Cerebellar nuclear complex (tissue), 1 donor: ENCODE measurements at places on chromosomes 2 and 18.

- DNase-seq: no peak
These were observed 623.3 kb upstream of the LRRTM4 start for GRCh38 chr2:78145395-78145996.

- DNase-seq: no peak
These were observed 31.7 kb upstream of the TTC32 start for GRCh38 chr2:19933351-19933981.

DNA sequence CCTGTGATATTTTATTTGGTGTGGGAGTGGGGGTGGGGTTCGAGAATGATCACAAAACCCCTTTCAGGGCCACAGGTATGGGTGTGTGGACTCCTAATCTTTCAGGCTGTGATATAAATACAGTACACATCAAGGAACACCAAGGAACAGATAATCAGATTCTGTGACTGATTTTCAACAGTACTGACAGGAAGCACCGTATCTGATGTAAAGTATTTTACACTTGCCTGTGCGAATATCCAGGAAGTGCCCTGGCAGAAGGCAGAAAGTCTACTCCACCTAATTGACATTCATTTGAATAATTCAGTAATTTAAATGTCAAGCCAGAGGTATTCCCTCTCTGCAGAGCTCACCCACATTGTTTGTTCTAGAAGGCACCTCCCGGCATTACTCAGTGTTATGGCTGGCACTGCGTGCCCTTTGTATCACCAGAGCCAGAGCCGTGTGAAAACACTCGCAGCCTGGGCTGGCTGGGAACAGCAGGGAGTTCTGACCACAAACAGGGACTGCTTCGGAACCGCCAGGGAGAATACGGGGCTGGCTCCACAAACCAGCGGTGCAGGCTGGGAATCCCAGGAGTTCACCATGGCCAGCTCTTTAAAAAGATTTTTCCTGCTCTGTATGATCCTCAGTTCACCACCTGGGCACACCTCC is 91.8 kb downstream of the ACVR1 start:
- DNase-seq: no peak

DNA sequence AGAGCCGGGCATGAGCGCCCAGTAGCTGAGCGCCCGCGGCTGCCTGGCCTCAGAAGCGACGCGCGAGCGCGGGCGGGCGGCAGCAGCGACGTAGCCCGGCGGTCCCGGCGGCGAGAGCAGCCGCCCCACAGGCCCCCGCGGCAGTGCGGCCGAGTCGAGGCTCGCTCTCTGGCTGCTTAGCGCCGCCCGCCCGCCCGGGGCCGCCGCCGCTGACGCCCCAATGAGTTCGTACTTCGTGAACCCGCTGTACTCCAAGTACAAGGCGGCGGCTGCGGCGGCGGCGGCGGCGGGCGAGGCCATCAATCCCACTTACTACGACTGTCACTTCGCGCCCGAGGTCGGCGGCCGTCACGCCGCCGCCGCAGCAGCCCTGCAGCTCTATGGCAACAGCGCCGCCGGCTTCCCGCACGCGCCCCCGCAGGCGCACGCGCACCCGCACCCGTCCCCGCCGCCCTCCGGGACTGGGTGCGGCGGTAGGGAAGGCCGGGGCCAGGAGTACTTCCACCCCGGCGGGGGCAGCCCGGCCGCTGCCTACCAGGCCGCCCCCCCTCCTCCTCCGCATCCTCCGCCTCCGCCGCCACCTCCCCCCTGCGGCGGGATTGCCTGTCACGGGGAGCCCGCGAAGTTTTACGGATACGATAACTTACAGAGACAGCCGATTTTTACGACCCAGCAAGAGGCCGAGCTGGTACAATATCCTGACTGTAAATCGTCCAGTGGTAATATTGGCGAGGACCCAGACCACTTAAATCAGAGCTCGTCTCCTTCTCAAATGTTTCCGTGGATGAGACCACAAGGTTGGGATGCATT is 847 bp downstream of the HOXD8 start:
- DNase-seq: no peak

GRCh38 chr2:95091885-95092555 is 29.6 kb downstream of the MRPS5 start:
- no peak for DNase-seq

- no peak for DNase-seq
These were observed 42.1 kb downstream of the IMPA2 start for GRCh38 chr18:12023375-12023774.

- no peak for DNase-seq
These were observed 258.7 kb upstream of the HS6ST1 start for GRCh38 chr2:128577141-128577930.

- DNase-seq: no peak
These were observed 66.8 kb downstream of the CRACDL start for GRCh38 chr2:98869272-98869641.

- no peak for DNase-seq
These were observed 14.2 kb upstream of the MALT1 start for GRCh38 chr18:58657081-58657480.

DNA sequence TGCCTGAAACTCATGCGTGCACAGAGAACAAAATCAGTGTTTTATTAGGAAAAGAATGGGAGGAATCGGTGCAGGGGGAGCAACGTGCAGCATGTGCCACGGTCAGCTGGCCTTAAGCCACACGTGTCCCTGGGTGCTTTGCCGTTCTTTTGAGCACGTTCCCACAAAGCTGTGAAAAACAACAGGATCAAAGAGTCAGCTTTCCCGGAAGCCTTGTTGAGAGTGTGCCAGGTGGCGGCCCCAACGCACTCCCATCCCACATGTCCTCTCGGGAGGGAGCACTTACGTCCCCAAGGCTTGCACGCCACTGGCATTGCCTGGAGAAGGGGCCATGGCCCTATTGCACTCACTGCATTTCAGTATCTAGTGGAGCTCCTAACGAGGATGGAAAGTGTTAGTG is 511.2 kb downstream of the EIPR1 start:
- DNase-seq: no peak

DNA sequence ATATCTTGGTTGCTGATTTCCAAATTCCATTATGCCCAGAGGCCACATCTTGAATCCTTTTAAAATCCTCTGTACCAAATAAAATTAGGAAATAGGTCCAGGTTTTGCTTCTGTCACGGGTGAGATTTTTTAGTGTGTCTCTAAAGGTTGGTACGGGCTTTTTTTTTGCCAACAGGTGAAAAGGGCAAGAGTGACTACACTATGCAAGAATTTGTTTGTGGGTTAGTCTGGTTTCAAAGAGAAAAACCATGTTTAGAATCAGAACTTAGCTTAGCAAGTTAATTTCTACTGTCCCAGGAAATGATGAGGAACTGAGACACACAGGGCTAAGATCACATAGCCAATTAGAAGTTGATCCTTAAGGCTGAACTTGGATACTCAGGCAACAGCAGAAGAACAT is 41.7 kb downstream of the POLR1A start:
- no peak for DNase-seq

DNA sequence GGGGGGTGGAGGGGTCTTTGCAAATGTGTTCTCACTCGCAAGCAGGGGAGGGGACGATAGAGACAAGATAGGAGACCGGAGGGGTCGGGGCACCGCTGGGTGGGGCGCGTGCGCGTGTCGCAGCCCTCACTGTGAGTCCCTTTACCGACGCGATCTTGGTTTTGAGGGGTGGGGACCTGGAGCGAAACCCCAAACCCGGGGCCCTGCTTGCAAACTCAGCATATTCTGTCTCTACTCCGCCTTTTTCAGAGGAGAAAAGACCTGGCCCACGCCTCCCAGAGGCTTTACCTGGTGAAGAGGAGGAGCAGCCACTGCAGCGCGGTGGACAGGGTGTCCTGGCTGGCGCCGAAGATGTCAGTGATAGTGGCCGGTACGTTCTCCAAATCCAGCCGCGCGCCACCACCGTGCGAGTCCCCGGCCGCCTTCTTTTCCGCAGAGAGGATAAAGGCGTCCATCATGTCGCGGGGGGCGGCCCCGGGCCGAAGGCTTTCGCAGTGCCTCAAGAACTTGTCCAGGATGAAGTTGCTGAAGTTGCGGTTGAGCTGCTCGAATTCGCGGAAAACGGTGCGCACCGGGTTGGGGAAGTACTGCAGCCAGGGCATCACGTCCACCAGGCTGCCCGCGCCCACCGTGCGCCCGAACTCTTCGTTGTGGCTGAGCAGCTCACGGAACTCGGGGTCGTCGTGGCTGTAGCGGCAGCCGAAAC is 1.7 kb downstream of the CYP1B1 start:
- DNase-seq: no peak

DNA sequence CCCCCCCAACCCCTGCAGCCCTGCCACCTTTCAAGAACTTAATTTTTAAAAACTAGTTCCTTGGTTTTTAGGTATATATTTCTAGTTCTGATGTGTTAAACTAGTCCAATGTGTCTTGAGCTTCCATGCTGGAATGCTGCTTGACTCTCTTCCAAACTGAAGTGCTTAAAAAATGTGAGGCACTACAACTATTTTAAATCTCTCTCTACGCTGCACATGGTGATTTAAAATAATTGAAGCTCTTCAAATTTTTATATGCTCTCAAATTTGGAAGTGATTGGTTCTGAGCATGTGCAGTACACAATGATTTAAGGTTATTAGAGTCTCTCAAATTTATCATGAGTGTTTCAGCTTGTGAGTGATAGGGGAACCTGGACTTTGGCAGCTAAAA is 192.6 kb upstream of the ZEB2 start:
- no peak for DNase-seq

DNA sequence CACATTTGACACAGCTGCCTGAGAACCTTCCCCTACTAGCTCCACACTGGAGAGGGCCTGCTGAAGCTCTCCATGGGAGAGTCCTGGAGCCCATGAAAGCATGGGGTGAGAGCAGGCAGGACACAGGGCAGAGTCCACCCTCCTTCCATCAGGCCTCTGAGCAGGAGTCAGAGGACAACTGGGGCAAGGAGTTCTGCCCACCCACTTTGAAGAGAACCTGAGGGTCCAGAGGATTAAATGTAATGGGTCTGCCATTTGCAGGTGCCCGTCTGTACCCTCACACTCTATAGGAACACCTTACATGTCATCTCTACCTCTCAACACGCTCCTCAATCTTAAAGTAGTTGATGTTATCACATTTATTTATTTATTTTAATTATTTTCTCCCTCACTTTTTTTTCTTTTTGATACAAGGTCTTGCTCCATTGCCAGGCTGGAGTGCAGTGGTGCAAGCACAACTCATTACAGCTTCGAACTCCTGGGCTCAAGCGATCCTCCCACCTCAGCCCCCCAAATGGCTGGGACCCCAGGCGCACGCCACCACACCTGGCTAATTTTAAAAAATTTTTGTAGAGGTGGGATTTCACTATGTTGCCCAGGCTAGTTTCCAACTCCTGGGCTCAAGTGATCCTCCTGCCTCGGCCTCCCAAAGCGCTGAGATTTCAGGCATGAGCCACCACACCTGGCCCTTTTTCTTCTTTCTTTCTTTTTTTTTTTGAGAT is 10.2 kb downstream of the ADRA2B start:
- DNase-seq: no peak

DNA sequence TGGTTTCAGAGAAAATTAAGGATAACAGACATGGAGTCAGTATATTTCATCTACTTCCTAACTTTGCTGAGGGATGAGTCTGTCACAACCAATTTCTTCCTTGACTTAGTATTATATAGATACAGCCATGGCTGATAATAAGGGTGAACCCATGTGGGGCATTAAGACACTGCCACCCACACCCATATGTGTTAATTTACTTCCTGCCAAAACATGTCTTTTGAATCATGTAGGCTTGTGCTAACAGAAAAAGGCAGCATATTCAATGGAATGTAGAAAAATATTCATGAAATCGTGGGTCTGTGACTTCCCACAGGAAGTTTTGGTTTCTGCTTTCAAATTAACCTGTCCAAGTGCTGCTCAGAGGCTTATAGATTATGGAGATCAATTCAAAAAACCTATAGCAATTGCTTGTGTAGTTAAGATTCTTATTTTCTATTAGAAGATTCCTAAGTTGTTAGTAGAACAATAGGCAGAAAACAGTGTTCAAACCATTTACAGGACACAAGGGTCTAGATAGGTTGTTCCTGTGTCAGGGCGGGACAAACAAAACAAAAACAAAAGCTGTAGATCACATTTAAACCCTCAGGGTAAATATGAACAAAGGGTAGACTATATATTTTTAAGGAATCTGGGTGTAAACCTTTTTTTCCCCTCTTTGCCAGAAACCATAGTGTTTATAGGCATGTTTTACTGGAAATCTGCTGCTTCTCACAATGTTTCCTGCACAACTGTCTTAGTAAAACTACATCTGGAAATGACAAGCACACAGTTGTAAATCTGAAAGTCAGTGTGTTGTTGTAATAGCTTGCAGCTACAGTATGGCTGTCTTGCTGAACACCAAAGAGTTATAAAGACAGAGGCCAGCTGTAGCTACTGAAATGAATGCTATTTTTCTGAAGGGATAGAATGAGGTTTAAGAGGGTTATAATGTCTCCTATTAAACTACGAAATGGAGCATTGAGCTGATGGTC is 691.2 kb downstream of the EPHA4 start:
- DNase-seq: no peak

DNA sequence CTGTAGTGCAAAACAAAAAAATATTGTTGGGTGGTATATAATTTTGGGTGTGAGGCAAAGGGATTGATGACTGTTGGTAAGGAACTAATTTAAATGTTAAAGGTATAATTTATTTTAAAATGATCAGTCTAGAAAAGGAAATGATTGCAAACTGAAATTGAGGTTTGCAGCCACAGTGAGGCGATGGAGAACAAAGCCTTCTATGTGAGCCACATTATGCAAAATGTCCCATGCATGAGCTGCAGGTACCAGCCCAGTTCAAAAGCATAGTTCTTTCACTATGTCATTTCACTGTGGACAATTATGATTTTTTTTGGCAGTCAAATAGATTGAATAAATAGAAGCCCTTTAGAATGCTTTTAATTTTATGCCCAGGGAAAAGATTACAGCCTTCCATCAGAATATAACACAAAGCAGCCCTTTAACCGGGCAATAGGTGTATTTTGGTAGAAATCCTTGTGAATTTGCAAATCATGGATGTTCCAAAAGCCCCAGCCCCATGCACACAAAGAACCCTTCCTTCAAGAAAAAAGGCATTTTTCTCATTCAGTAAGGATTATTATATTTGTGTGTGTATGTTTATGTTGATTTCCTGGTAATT is 1.7 kb downstream of the MAP2 start:
- DNase-seq: peak; percentile 39

DNA sequence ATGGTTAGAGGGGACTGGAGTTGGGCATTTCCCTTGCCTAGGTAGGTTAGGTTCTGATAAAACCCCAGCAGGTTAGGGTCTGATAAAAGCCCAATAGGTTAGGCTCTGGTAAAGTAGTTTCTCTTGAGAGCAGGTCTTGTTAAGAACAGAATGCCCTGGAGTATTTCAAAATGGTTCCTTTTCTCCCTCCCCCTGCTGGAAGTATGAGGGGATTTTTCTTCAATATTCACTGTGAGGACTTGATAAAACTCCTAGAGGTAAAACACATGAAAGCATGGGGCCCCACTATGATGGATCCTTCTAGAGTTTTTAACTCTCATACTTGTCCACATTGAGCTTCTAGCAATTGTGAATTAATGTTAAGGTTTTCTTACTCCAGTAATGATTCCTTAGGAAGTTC is 27.6 kb downstream of the ANKAR start:
- no peak for DNase-seq
